ENCODE measurements at places on chromosomes 16 and 17.

DNA sequence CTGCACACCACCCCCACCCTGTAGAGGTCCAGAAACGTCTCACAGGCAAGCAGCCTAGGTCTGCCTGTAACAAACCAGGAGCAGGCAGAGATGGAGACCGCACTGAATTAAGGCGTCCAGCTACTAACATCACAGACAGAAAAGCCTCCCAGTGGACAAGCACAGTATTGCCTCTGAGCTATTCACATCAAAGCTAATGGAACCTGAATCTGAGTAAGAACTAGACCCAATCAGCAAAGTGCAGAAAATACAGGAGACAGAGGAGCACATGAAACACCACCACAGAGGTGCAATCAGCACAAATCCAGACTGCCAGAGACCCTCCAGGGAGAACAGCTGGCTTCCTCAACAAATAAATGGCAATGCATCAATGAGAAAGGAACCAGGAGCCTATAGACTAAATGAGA is 22.2 kb upstream of the PEMT start:
- DNase-seq: peak; percentile 32

DNA sequence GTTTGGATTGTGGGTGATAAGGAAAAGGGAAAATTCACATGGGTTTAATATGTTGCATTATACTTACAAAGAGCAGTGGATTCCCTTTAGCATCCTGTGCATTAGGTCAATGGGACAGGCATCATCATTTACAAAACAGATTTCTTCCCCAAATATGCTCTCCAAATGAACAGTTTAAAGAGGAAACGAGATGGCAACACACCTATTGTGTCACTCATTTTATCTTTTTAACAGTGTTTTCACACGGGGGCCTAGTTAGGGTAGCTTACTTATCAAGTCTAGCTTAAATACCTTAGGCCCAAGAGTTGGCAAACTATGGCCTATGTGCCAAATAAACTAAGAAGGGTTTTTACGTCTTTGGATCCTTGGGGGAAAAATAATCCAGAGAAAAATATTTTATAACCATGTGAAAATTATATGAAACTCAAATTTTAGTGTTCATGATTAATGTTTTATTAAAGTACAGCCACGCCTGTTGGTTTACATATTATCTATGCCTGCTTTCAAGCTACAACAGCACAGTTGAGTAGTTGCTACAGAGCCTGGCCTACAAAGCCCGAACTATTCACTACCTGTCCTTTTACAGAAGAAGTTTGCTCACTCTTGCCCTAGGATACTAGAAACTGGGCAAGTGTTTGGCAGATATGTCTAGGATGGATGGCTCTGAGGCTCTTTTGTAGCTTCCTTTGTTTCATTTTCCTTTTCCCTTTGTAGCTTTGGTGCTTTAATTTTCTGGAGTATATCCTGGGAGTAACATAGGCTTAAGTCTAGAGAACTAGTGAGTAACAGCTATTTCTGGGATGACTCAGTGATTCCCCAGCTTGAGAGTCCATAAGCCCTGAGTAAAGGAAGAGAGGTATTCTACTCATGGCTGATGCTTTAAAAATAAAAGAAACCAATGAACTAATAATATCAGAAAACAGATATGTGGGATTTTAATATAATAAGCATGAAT is 12.4 kb downstream of the NUP93 start:
- no peak for DNase-seq

- no peak for DNase-seq
These were observed 192.8 kb upstream of the CDH11 start for GRCh38 chr16:65314627-65315008.

DNA sequence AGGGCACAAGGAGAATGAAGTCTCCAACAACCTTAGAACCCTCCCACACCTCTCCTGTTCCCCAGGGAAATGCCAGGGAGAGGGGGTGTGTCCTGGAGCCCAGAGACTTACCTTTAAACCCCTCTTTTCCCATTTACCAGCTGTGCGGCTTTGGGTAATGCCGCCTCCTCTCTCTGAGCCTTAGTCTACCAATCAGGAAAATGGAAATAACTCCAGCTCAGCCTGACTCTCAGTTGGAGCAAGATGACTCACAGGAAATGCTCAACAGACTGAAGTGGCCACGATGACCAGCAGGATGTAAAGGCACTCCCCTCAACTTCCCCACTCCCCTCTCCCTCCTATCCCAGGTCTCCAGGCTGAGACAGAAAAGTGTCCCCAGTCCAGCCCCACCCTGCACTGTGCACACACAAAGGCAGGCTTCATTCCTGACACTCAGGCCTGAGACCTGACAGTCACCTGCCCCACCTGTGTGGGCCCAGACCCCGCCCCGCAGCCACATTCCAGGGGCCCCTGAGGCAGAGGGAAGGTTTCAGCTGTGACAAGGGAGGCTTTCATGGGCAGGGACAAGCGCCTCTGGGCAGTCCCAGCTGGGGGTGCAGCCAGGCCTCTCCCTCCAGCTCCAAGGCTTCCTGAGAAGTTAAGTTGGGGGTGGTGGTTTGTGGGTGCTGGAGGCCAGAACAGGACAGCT is 3.0 kb upstream of the KRT15 start:
- no peak for DNase-seq

GRCh38 chr17:1713878-1714426 is 3.8 kb upstream of the TLCD2 start:
- no peak for DNase-seq

DNA sequence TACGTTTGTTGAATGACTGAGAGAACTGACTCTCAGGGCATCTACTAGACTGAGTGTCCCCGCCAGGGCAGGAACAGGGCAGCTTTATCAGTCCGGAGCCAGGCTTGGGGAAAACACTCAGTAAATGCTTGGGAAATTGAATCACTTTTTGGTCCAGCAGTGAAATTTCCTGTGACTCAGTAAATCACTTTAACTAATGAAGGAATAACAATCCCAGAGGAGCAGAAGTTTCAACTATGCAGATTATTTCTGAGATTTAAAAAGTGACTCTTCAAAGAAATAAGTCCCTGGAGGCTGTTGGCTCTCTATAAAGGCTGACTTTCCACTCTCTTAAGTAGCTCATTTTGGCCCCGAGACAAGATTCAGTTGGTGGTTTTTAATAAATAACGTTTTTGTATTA is 101.8 kb downstream of the FOXL1 start:
- DNase-seq: no peak

DNA sequence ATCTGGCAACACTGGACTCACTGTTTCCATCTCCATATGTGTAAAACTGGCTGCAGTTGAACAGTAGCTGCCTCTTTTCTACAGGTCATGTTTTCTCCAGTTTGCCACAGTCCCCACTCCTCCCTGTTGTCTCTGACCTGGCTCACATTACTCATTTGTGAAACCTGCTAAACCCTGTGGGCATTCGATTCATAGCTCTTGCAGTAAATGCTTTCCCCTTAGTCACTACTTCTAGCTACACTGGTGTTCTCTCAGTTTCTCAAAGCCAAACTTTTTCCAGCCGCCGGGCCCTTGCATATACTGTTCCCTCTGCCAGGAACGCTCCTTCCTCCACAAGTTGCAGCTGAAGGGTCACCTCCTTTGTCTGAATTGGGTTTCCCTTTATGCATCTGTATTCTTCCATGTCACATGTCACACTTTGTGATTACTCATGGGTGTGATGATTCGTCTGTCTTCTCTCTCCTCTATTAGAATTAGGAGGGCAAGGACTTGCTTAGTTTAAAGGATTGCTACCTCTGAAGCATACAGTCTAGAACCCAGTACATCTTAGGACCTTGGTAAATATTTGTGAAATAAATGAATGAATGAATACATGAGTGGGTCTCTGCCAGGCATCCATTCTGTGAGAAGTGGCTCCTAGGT is 15.0 kb upstream of the MT4 start:
- no peak for DNase-seq

DNA sequence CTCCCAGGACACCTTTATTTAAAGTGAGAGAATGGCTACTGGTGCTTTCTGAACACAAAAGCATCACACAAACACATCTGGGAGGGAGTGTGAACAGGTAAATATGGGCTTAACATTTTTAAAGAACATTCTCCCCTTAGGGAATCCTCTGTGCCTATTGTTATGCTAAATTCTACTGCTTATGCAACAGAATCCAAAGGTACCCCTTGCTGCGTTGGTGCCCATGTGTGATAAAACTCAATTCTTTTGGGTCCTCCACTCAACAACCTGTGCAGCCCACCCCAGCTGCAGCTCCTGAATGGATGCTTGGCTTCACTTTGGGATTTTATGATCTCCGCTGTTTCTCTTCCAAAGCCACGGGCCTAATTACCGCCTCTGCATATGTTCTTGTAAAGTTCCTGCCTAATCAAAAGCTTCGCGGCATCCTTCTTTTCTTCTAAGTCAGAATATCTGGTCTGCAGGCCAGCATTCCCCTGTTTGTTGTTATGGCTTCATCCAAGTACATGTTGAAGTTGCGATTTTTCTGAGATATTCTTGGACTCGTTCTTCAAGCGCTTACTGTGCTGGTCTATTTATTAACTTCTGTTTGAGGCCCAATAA is 23.9 kb downstream of the RHBDL3 start:
- DNase-seq: no peak

DNA sequence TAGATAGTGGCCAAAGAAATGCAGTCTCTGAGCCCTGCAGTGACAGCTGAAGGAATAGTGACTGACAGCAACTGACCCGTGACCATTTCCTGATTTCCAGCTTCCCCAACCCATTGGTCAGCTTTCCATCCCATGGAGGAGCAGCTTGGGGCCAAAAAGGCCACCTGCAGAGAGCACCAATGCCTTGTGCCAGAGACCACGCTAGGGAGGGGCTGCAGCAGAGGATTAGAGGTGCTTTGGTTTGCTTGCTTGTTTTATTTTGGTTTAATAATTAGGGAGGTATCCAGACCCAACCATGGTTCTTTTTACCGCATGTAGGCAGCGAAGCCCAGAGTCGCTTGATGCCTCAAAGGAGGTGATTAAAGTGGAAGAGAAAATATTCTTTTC is 61.3 kb upstream of the SIAH1 start:
- no peak for DNase-seq

DNA sequence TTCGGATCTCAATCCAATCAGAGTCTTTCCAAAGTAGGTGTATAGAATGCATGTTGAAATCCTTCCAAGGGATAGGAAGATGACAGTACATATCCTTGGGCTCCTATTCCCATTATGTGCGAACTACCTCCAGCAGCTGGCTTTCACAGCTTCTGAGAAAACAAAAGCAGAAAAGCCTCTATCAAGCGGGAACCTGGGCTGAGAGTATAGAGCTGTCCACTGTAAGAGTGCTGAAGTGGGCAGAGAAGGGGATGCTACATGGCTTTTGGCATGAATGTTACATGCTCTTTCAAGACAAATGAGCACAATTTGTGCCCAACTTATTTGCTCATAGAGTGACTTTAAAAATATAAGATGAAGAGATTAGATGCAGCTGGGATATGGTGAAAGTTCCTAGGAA is 993.5 kb downstream of the CDH8 start:
- no peak for DNase-seq

- no peak for DNase-seq
These were observed 2.3 kb downstream of the LCAT start for GRCh38 chr16:67941469-67942199.

DNA sequence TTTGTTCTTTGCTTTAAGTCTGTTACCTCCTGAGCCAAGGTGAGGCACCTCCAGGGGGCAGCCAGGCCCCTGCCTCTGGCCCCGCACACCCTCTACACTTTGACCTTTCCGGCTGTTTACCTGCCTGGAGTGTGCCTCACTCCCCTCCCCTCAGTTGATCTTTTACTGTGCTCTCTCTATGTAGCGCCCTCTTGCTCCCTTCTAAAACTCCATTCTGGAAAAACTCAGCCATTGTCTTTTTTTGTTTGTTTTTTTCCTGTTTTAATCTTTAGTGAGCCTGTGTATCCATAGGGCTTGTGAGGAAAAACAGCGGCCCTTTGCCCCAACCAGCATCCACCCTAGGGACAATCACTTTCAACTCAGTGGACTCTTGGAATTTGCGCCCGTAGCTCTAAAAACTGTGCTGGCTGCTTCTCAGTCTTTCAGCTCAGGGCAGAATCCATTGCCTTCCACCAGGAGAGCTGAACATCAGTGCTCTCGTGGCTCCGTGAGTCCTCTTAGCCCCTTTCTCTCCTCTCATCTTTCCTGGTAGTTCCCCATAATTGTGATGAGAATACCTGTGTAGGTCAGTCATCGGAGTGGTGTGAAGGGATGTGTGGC is 4.3 kb downstream of the AMDHD2 start:
- DNase-seq: no peak

DNA sequence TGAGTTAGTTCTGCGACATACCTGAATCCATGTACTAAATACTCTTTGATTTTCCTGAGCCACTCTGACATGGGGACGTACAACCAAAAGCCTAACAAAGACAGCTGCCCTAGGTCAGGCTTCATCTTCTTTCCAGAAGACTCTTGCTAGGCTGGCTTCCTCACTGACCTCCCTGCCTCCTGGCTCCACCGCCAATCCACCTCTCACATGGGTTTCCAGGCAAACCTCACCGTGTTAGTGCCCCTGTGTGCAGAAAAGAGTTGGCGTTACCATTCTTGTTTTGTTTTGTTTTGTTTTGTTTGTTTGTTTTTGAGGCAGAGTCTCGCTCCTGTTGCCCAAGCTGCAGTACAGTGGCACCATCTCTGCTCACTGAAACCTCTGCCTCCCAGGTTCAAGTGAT is 135.3 kb downstream of the WSCD1 start:
- no peak for DNase-seq

DNA sequence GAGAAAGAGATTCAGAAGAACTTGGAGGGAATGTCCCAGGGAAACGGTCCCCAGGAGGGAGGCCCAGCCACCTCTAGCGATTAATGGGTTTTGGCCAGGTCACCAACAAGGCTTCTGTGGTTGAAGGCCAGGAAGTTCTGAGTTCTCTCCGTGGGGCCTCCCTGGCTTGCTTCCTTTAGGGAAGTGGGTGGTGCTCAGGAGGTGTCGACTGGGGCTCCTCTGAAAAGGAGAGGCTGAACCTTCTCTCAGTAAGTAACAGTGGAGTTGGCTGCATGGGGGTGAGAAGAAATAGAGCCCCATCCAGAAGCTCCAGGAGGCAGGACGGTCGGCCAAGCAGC is 77.1 kb upstream of the GSE1 start:
- no peak for DNase-seq

DNA sequence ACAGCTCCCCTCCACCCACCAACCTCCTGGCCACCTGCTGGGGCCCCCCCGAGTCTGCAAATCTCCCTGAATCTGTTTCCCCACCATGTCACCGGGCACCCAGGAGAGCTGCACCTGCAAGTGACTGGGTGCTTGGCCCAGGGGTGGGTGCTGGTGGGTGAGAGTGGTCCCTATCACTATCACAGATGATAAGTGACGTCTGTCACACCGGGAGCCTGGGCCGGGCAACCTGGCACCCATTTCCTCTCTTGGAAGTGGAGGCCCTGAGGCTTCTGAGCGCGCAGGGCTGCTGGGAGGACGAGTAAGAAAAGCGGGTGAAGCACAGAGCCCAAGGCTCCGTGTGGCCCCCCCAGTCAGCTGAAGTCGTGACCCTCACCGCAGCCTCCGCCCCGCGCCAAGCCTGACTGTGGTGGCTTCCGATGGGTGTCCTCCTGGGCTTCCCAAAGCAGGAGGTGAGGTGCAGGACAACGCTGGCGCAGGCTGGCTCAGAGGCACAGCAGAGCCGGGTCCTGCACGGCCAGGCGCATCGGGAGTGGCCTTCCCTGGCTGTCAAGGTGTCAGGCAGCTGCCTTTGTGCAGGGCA is 21.0 kb upstream of the ACSF3 start:
- no peak for DNase-seq

- DNase-seq: no peak
These were observed at the start of gene C17orf107 for GRCh38 chr17:4899341-4900230. Gene C17orf107, plus strand, starts transcription at chr17:4899536. Its CDS starts 227 bp downstream, at chr17:4899763.

- DNase-seq: no peak
These were observed 4.2 kb upstream of the KRTAP4-5 start for GRCh38 chr17:41153856-41154255.
